ENCODE measurements at places on chromosomes 7 and 10.

DNA sequence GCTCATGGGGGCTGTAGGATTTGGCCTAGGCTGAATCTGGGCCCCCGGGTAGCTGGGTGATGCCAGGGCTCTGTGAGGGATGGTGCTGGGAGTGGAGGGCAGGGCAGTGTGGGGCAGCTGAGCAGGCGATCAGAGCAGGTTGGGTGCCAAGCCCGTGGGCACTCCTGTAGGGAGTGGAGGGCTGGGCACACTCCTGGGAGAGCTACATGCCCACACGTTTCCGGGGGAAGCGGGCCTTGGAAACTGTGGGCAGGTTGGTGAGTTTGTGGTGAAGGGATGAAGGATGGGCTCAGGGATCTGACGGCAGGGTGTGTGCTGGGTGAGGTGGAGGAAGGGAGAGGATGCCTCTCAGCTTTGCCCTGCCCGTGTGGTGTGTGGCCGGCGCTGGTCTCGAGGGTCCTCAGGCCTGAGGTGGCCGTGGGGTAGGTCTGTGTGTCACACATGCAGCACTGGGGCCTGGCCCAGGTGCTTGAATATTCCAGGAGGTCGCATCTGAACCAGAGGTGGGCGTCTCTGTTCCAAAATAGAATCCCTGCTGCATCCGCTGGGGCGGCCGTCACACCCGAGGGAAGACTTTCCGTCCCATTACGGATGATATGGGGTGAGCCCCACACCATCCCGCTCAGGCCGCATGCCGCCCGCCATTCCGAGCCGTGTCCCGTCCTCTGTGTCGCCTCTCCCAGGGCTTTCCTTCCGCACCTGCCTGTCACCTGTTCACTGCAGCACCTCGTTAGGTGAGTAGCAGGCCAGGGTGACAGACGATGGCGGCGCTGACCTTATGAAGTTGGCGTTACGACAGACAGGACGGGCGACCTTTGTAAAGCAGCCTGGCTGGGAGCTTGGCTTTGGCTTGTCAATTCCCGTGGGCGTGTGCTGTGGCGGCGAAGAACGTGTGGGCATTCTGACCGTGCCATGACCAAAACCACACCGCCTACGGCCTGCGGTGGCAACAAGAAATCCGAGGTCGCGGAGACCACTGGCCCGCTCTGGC, 143.6 kb downstream of the ACTR3B start:
- no peak for DNase-seq

DNA sequence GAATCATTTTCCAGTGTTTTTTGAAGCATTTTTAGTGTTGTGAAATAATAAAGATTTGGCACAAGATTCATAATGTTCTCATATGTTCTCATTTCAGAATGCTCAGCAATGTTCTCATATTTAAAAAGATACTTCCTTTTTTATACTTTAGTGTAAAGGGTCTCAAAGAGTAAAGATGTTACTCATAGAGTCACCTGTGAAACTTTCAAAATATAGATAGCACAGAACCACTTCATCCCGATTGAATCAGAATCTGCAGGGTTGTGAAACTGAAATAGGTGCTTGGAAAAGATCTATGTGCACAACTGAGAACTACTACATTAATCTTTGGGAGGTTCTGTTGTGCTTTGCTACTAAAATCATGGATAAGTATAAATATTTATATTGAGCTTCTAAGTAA, 144.7 kb downstream of the MDFIC start:
- DNase-seq: no peak

GRCh38 chr7:95391761-95392160, 4.4 kb downstream of the PON3 start:
- DNase-seq: no peak

GRCh38 chr7:137753948-137754851, 92.6 kb downstream of the DGKI start:
- DNase-seq: no peak

- no peak for DNase-seq
Observed at GRCh38 chr10:122343936-122344335, 30.6 kb upstream of the PLEKHA1 start.

GRCh38 chr7:72492461-72493065, 80.4 kb upstream of the CALN1 start:
- no peak for DNase-seq

DNA sequence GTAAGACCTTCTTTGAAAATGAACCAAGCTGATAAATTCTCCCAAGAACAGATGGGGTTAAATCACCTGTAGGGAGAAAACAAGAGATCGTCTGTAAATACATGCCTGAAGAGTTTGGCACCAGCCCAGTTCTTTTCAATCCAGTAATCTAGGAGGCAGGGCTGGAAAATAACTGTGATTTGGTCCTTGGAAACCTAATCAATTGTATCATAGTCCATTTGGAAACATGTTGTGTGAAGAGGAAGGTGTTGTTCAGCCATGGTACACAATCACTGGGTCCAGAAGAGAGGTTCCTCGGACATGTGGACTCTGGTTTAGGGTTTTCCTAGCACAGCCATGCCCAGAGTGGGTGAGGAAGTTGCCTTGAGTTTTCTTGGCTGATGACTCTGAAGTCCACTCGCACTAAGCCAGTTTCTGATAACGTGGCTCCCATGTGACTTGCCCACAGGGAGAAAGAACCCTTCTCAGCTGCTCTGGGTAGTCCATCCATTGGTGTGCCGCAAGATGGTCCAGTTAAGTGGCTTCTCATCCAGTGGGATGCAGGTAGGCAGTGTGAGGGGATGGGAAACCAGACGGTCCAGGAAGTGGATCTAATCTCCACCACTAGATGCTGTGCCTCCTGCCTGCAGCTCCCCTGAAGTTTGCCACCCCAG, 5.1 kb downstream of the BLNK start:
- no peak for DNase-seq

GRCh38 chr7:105493923-105494315, 28.2 kb downstream of the PUS7 start:
- DNase-seq: no peak

GRCh38 chr10:62264702-62265436, 3.8 kb downstream of the RTKN2 start:
- DNase-seq: no peak

DNA sequence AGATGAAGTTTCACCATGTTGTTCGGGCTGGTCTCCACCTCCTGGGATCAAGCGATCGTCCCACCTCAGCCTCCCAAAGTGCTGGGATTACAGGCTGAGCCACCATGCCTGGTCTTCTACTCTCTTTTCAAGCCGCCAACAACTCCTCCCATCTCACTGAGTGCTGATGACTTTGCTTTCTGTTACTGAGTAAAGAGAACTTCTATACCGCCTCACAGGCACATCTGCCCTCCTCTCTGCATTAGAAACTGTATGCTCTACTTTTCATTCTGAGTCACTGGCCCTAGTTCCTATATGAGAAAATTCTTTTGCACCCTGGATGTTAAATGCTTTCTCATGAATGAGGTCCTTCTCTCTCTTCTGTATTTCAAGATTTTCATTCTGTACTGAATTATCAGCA, 2.2 kb upstream of the ZNF239 start:
- DNase-seq: no peak

DNA sequence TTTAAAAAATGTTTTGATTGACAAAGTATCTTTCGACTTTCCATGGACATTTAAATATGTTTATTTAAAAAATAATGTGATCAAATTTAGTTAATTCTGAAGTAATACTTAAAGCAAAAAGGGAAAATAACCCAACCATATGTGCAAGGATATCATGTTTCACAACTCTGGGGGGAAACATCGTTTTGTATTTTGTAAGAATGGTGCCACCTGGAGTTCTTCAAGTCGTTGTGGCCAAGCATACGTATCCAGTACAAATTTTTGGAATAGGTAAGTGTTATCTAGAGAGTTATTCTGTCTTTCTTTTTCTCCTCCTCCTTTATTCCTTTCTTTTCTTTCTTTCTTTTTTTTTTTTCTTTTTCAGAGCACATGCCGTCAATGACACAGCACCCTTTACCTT, 176.2 kb upstream of the CSTF2T start:
- no peak for DNase-seq

GRCh38 chr10:93268021-93268420, 194.3 kb downstream of the CYP26A1 start:
- no peak for DNase-seq

- no peak for DNase-seq
Observed at GRCh38 chr7:14339861-14340260, 350.4 kb upstream of the ETV1 start.

- no peak for DNase-seq
Observed at GRCh38 chr7:117010375-117011133, 57.3 kb downstream of the ST7 start.

- DNase-seq: no peak
Observed at GRCh38 chr7:137652721-137653120, 194.1 kb downstream of the DGKI start.

GRCh38 chr10:44326474-44327030, 58.3 kb downstream of the CXCL12 start:
- DNase-seq: no peak

DNA sequence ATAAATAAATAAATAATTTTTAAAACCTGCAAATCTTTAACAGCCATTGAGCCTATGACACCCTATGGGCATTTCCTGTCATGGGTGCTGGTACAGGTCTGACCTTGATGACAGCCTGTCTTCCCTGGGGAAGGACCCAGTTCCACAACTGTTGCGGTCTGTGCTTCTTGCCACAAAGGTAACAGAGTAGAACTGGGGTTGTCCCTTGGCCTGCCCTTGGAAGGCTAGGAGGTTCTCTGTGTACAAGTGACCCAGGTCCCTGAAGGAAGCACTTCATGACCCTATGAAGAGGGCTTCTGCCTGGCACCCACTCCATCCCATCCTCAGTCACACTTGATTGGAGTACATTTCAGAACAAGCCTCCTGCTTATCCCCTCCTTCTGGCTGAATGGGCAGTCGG, 66.9 kb downstream of the OGDH start:
- DNase-seq: no peak

- no peak for DNase-seq
Observed at GRCh38 chr7:99693427-99694200, 13.8 kb upstream of the CYP3A5 start.

GRCh38 chr10:130463104-130463875, 327.1 kb downstream of the GLRX3 start:
- peak; percentile 11 for DNase-seq

DNA sequence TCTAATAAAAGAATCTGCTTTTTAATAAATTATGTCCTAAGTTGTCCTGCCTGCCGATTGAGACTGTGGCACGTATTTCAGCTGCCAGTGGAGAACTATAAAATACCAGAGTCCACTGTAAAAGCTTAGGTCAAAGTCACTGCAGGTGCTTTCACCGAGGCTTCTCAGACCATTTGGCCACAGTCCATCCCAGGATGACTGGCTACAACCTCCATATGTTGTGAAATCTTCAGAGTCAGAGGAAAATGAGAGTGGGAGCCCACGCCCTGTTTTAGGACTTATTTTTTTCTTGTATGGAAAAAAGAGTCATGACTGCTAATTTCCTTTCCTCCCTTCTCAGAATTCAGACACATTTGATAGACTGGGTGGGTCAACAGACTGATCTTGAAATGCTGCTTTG, 182.9 kb downstream of the ANK3 start:
- no peak for DNase-seq

- DNase-seq: no peak
Observed at GRCh38 chr10:94155722-94156271, 162.1 kb downstream of the PLCE1 start.

DNA sequence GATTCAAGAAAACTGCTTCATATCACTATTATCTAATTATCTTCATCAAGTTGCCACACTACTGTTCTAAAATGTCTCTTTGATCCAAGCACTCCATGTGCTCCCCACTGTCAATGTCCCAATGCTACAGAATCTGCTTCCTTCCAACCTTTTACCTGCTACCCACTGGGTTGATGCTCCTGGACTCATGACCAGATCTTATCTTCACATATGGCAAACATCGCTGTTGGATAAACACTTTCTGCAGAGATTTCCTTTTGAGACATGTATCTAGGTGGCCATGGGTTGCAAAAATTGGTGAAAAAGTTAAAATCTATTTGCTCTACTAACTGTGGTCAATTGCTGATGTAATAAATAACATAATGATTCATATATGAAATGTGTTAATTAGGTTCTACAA, 24.5 kb upstream of the SEMA3C start:
- DNase-seq: no peak

DNA sequence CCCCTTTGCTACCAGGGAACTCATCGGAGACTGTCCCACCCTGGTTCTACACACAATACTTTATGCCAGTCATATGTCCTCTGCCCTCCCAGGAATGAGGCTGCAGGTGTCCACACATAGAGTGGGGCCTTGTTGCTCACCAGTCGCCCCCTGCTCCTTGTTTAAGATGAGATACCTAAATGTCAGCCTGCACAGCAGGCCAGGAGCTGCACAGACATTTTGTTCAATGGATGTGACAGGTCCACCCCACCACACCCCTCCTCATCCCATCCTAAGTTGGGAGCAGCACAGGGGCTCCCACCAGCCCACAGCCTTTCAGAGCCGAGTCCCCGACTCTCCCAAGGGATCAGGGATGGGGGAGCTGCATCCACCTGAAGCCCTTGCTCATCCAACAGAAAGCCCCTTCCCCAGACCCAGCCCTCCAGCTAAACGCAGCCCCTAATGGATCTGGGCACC, 6.2 kb upstream of the GRID1 start:
- no peak for DNase-seq

GRCh38 chr7:1106793-1107421, 19.0 kb downstream of the GPER1 start:
- no peak for DNase-seq

GRCh38 chr10:49050366-49050765, 65.0 kb downstream of the VSTM4 start:
- no peak for DNase-seq

DNA sequence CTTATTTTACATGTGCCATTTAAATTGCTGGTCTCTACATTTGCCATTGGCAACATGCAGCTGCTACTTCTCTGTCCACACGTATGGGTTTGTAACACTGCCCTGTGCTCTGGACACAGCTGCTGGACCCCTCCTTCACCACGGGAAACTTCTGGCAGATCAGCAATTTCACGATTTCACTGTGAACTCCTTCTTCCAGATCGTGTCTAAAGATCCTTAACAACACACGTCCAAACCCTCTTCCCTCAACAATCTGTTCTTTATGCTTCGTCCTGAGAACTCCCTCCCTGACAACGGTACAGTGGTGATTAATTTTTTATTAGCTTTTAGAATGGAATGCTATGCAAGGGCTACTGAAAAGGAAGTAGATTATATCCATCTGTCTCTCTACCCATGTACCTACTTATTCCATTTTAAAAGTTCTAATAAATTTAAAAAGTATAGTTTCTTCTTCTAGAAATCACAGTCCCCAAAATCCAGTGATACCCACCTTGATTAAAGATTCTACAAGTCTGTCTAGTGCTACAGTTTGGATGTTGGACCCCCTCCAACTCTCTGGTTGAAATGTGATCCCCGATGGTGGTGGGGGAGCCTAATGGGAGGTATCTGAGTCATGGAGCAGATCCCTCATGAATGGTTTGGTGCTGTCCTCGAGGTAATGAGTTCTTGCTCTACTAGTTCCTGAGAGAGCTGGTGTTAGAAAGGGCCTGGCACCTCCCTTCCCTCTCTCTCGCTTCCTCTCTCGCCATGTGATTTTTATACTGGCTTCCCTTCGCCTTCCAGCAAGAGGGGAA, 81.0 kb downstream of the KIAA1549 start:
- no peak for DNase-seq

- DNase-seq: no peak
Observed at GRCh38 chr10:123135415-123136141, at the start of gene HMX3. HMX3 (plus strand) TSS chr10:123135970; CDS start chr10:123136051, 81 bp downstream.

Measured in activated CD4-positive, alpha-beta memory T cell treated with anti-CD3 and anti-CD28 coated beads, Interleukin-2, amount 10 ng/mL, durations not matched to agents 7 days and 5 days (primary cell).